ENCODE measurements at places on chromosomes 3 and 15. TPM values are rescaled to one million over a fixed set of nuclear protein-coding genes. Genes with fewer than 3 reads are reported as not detected.

Gene DGKG
- total RNA-seq: 1.00 TPM

Gene DPPA4
- not detected for total RNA-seq

Gene KLHL40
- total RNA-seq: 0.27 TPM

Gene TRPM1
- not detected for total RNA-seq

Gene ADAM10
- total RNA-seq: 45.3 TPM

All from transverse colon (tissue), 4 donors.